ENCODE measurements at places on chromosomes 13 and 19.

DNA sequence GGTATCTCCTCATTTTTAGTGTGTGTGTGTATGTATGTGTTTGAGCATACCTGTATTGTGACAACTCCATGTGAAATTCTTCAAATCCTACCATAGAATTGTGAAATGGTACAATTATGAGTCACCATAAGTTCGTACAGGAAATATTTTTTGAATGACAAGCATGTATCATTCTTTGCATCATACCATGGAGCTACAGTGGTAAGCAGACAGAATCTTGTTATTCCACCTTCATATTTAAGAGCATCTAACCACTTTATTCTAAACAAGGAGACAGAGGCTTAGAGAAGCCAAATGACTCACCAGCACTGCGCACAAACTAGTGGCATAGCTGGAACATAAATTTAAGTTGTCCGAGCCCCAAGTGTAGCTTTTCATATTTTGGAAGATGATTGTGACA, 4.5 kb upstream of the EPSTI1 start:
- peaks cover 2% of the 10 kb centered on the region for H3K4me1 ChIP-seq
- peak; percentile 98 for DNase-seq
- H3K27ac ChIP-seq: peak overlapping the region; percentile 19
- no peaks in the 10 kb centered on the region for H3K27me3 ChIP-seq
- no peak overlapping the region for H3K4me3 ChIP-seq

DNA sequence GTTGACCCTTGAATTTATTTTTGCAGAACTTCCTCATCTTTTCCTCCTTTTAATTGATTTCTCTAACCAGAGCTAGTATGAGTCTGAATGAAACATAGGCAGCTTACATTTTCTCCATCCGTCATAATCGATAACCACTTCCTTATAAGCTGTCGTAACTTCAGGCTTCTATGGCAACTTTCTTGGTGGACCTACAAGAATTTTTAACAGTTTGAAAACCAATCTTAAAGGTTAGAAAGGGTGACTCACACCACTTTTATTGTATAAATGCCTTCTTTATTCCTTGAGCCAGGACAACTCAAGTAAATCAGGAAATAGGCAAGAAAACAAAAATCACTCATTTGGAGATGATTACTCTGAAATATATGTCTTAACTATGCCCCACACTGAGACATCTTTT, 105.7 kb upstream of the KL start:
- H3K27me3 ChIP-seq: no peaks in the 10 kb centered on the region
- no peak overlapping the region for H3K27ac ChIP-seq
- H3K4me1 ChIP-seq: no peaks in the 10 kb centered on the region

GRCh38 chr13:46354156-46355087, 32.6 kb downstream of the RUBCNL start:
- peak; percentile 88 for DNase-seq
- peaks cover 1% of the 10 kb centered on the region for H3K27me3 ChIP-seq
- H3K36me3 ChIP-seq: no peaks in the 10 kb centered on the region
- no peaks in the 10 kb centered on the region for H3K4me1 ChIP-seq
- H3K27ac ChIP-seq: no peak overlapping the region

GRCh38 chr19:52786078-52786463, 520 bp downstream of the ZNF600 start:
- H3K27me3 ChIP-seq: no peaks in the 10 kb centered on the region
- 0 out of 2 replicates have a peak, but pooled peaks cover 1% of the 10 kb centered on the region for H3K4me1 ChIP-seq
- no peaks in the 10 kb centered on the region for H3K36me3 ChIP-seq
- H3K27ac ChIP-seq: no peak overlapping the region
- no peak for DNase-seq

- H3K4me1 ChIP-seq: peaks cover 24% of the 10 kb centered on the region
- DNase-seq: no peak
- peak overlapping the region; percentile 29 for H3K27ac ChIP-seq
- H3K27me3 ChIP-seq: peaks cover 4% of the 10 kb centered on the region
- peaks cover 6% of the 10 kb centered on the region for H3K36me3 ChIP-seq
- H3K4me3 ChIP-seq: no peak overlapping the region
Measured at GRCh38 chr19:46409191-46409590, 4.2 kb downstream of the CCDC8 start.

GRCh38 chr19:18985257-18985656, 44.2 kb upstream of the HOMER3 start:
- no peak for DNase-seq
- H3K27ac ChIP-seq: no peak overlapping the region
- peaks cover 14% of the 10 kb centered on the region for H3K27me3 ChIP-seq
- no peak overlapping the region for H3K4me3 ChIP-seq

DNA sequence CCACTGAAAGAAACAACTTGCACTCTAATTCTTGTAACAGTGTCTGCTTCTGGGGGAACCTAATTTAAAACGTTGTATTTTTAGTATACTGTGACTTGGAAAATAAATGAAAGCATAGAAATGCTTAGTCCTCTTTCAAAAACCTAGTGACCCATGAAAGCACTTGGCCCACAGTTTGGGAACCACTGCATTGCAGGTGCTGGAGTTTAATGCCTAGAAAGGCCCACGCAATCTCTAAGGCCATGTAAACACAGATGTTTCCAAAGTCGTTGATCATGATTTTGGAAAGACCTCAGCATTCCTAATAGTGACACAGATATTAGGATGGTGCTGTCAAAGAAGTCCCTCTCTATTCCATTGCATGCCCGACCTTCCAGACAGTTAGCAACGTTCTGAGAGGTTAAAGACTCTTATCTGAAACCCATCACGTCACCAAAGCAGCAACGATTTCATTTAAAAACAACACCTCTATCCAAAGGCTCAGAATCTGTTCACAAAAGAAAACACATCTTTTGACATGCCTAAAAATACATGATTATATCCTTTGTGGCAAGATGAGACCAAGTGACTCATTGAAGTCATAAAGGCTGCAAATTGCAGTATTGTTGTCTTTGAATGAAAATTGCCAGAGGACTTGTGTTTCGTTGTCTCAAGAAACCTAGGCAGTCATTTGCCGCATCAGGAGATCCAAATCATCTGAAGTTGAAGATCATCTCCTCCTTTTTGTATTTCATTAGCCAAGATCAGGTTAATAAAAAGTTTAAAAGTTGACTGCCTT, 328.0 kb upstream of the ZNF507 start:
- H3K36me3 ChIP-seq: no peaks in the 10 kb centered on the region
- no peak overlapping the region for H3K4me3 ChIP-seq
- no peaks in the 10 kb centered on the region for H3K4me1 ChIP-seq
- H3K27ac ChIP-seq: no peak overlapping the region
- no peak for DNase-seq
- H3K27me3 ChIP-seq: no peaks in the 10 kb centered on the region

- no peak overlapping the region for H3K27ac ChIP-seq
- H3K4me3 ChIP-seq: no peak overlapping the region
- H3K27me3 ChIP-seq: no peaks in the 10 kb centered on the region
- no peak for DNase-seq
Measured at GRCh38 chr19:52602941-52603340, 32.9 kb downstream of the ZNF701 start.

- no peak for DNase-seq
- no peak overlapping the region for H3K27ac ChIP-seq
- H3K36me3 ChIP-seq: no peaks in the 10 kb centered on the region
- no peaks in the 10 kb centered on the region for H3K27me3 ChIP-seq
- no peaks in the 10 kb centered on the region for H3K4me1 ChIP-seq
Measured at GRCh38 chr19:50963381-50963780, 6.0 kb downstream of the KLK6 start.

GRCh38 chr19:46429999-46430398, 1.3 kb upstream of the PNMA8C start:
- H3K27ac ChIP-seq: no peak overlapping the region
- no peaks in the 10 kb centered on the region for H3K36me3 ChIP-seq
- 0 out of 2 replicates have a peak, but pooled peaks cover 1% of the 10 kb centered on the region for H3K4me1 ChIP-seq
- no peak for DNase-seq

- DNase-seq: no peak
- no peak overlapping the region for H3K27ac ChIP-seq
- H3K36me3 ChIP-seq: no peaks in the 10 kb centered on the region
- H3K4me3 ChIP-seq: no peak overlapping the region
- peaks cover 13% of the 10 kb centered on the region for H3K4me1 ChIP-seq
Measured at GRCh38 chr13:50388481-50388880, 373.2 kb downstream of the KCNRG start.

- no peak overlapping the region for H3K4me3 ChIP-seq
- peaks cover 13% of the 10 kb centered on the region for H3K27me3 ChIP-seq
- no peaks in the 10 kb centered on the region for H3K4me1 ChIP-seq
- H3K36me3 ChIP-seq: no peaks in the 10 kb centered on the region
- no peak overlapping the region for H3K27ac ChIP-seq
Measured at GRCh38 chr19:35977446-35978222, 17.4 kb upstream of the SDHAF1 start.

GRCh38 chr13:23377983-23378632, 55.4 kb downstream of the SACS start:
- H3K4me3 ChIP-seq: no peak overlapping the region
- H3K36me3 ChIP-seq: peaks cover 4% of the 10 kb centered on the region
- DNase-seq: peak; percentile 99
- H3K27me3 ChIP-seq: no peaks in the 10 kb centered on the region
- peaks cover 20% of the 10 kb centered on the region for H3K4me1 ChIP-seq

DNA sequence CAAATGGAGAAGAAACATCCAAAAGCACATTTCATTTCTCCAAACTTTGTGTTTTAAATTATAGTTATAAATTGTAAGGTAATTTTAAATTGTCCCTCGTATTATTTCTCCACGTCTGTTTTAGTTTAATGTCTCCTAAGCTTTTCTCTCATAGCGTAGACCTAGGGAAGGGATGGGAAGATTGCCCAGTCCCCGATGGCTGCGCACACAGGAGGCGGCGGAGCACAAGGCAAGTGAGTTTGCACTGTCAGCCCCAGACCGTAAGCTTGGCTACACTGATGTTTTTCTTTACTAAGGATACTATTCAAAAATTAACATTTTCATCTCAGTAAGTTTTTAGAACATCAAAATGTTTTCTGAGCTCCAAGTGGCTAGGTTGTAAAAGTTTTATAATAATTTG, 72.3 kb downstream of the GPR12 start:
- H3K4me3 ChIP-seq: no peak overlapping the region
- H3K4me1 ChIP-seq: no peaks in the 10 kb centered on the region
- no peaks in the 10 kb centered on the region for H3K27me3 ChIP-seq
- no peak for DNase-seq
- H3K36me3 ChIP-seq: peaks cover 28% of the 10 kb centered on the region

DNA sequence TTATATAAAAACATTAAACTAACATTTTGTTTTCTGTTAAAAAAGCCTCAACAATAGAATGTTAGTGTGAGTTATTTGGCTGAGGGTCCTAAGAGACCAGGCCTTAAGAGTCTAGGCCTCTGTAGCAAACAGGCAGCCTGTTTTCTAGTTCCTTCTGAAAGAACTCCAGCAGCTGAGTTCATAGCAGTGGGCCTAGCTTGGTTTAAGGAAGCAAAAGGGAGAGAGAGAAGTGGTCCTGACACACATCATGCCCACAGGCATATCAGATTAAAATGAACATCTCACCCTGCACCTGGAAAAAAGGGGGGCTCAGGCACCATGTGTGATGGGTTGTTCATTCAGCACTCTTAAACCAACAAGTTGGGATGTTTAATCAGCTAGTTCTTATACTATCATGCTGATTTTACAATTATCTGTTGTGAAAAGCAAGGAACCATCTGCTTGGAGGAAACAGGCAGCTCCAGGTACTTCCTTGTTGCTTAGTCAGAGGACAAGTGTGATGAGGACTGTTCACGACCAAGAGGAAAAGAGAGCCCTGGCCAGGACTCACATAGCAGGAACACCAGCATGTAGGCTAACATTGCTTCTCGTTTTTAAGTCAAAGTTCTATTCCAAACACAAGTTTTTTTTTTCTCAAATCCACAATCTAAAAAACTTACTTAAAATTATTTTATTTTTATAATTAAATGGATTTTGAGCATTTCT, 81.3 kb upstream of the FRY start:
- H3K4me3 ChIP-seq: no peak overlapping the region
- DNase-seq: no peak
- H3K36me3 ChIP-seq: no peaks in the 10 kb centered on the region
- no peak overlapping the region for H3K27ac ChIP-seq
- no peaks in the 10 kb centered on the region for H3K27me3 ChIP-seq
- peaks cover 19% of the 10 kb centered on the region for H3K4me1 ChIP-seq

DNA sequence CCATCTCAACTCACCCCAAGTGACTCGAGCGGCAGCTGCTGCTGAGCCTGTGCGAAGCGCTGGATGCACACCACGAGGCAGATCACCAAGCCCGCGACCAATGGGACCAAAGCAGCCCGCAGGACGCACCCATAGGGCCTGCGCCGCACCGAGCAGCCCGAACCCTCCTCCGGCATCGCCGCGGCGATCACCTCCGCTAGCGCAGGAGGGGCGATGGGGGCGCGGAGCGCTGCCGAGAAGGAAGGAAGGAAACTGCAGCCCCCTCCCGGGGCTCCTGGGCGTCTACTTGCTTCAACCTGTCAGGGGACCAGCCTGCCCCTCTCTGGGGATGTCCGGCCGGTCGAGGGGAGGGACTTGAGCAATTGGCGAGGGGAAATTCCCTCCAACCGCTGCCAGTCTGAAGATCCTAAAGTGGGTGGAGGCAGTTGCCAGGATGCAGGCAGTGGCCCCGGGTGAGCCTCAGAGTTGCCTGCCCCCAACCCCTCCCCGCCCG, at the start of gene CD70:
TSS of gene CD70 (minus strand) at position 324 of the 493 bp plus-strand sequence. CDS start at position 176, 148 bp downstream.
- DNase-seq: no peak
- H3K4me1 ChIP-seq: no peaks in the 10 kb centered on the region
- no peak within 1 kb of the TSS for H3K27ac ChIP-seq
- peaks cover 23% of the 10 kb centered on the region for H3K27me3 ChIP-seq
- no peak within 1 kb of the TSS for H3K4me3 ChIP-seq

- no peak within 1 kb of the TSS for H3K4me3 ChIP-seq
- no peaks in the 10 kb centered on the region for H3K4me1 ChIP-seq
- peaks cover 14% of the 10 kb centered on the region for H3K27me3 ChIP-seq
Measured at GRCh38 chr19:49387936-49388372, at the start of gene KASH5. TSS of gene KASH5 (plus strand) at chr19:49388249. CDS start at chr19:49390884, 2,635 bp downstream.

DNA sequence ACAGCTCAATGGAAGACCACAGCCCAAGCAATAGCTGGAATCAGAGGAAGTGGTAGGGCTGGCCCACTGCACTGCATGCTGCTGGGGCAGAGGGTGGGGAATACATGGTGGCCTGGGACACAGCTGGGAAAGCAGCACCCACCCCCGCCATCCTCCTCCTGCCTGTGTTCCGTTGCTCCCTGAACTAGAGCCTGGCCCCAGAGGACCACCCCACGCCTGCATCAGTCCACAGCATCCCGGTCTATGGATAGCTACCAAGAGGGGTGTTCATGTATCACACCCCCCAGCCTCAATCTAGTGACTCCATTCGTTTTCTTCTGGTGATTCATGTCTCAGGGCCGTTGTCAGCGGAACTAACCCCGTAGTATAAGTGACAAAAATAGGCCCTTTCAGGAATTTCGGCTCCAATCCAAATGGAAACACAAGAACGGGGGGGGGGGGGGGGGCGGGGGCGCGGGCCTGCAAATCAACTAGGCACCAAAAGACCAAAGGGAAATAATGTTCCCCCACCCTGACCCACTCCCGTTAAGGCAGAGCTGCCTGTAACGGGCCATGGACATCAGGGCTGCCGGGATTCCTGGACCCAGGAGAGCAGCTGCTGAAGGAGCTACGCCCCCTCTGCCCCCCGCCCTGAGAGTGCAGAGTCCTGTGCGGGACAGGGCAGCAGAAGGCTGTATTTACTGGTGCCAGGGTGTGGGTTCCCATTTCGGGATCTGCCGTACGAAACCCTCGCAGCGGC, 18.9 kb upstream of the EPHX3 start:
- peaks cover 50% of the 10 kb centered on the region for H3K4me1 ChIP-seq
- H3K36me3 ChIP-seq: peaks cover 53% of the 10 kb centered on the region
- H3K27ac ChIP-seq: peak overlapping the region; percentile 91

- H3K4me1 ChIP-seq: no peaks in the 10 kb centered on the region
- DNase-seq: no peak
- peaks cover 8% of the 10 kb centered on the region for H3K27me3 ChIP-seq
- H3K36me3 ChIP-seq: no peaks in the 10 kb centered on the region
- H3K4me3 ChIP-seq: no peak overlapping the region
Measured at GRCh38 chr13:109665240-109665639, 121.1 kb downstream of the IRS2 start.
